NCI-H345 (cell line): ENCODE measurements at places on chromosomes 6 and 20.

DNA sequence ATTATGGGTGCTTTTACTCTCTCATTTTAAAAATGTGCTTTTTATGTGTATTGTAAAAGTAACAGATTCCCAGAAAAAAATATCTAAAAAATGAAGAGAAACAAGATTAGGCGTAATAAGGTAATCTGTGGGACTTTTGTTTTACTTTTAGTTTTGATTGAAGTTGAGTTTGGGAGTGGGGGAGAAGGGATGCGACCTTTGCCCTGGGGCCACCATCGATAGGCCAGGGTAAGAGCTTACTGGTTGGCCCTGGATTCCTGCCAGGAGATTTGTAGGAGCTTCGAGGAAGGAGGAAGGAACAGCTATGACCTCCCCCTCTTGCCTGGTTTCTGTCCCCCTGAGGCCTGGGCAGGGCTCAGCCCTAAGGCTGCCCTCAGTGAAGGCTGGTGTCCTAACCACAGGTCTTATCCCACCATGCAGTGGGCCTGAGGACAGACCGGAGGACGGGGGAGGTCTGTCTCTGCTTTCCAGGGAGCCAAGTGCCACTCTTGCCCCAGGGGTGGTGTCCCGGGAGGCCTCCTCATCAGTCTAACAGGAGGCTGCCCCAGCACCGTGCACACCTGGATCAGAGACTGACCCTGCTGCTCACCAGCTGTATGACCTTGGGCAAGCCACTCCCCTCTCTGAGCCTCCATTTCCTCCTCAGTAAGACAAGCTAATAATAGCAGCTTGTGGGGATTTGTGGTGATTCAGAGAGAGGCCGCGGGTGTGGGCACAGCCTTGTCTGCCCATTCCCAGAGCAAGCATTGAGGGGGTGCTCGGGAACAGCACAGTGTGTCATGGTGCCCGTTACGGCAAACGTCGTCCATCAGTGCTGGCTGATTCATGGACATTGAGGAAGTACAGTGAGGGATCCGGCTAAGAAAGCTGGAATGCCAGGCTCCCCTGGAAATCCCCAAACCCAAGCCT lies 21.2 kb downstream of the TGM2 start:
- DNase-seq, result no peak

DNA sequence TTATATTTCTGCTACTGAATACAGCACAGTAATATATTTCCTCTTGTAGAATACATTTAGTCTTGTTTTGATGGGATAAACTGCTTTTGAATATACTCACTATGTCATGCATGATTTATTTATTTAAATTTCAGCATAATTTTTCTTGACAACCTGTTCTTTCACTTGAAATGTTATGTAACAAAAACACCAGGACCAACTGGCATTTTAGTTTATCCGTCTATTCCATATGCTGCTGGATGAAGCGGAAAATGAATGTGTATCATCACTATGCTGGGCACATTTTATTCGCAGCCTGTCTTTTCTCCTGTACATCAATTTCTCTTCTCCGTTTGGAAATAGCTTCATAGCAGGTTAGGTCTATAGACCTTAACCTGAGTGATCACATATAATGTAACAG lies 206.8 kb upstream of the PLCB4 start:
- no peak for DNase-seq

GRCh38 chr20:6590891-6591637 lies 176.4 kb upstream of the BMP2 start:
- DNase-seq, result no peak

DNA sequence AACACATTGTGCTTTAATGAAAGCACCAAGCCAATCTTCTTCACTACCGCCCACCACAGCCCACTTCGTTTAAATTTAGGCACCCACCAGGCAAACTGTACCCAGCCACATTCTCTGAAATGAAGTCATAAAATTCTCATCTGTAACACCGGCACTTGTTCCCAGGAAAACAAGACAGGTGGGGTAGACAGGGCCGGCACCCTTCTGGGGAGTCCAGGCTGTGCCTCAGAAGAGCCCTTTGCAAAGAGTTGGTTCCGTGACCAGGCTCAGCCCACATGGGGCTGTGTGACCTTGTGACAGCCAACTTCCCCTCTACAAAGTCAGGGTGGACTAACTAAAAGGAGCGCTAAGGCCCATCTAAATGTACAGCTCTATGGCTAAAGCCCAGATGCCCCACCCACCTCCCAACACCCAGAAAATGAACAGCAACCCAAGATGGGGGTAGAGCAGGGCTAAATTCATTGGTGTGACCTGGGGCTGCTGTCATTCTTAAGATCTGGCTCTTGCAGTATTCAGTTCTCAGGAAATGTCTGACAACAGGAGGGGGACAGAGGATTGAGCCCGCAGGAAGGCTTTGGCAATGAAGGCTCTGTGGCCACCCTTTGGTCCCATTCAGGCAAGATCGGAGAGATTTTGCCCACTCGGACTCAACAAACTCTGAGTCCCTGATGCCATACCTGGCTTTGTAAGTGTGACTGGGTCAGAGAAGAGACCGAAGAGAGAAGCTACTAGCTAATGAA lies 56.7 kb downstream of the TRERF1 start:
- DNase-seq, result no peak

GRCh38 chr20:35360033-35360432 lies 51.7 kb downstream of the UQCC1 start:
- DNase-seq, result peak; percentile 24

GRCh38 chr20:62159839-62160238 lies 16.3 kb downstream of the SS18L1 start:
- no peak for DNase-seq

DNA sequence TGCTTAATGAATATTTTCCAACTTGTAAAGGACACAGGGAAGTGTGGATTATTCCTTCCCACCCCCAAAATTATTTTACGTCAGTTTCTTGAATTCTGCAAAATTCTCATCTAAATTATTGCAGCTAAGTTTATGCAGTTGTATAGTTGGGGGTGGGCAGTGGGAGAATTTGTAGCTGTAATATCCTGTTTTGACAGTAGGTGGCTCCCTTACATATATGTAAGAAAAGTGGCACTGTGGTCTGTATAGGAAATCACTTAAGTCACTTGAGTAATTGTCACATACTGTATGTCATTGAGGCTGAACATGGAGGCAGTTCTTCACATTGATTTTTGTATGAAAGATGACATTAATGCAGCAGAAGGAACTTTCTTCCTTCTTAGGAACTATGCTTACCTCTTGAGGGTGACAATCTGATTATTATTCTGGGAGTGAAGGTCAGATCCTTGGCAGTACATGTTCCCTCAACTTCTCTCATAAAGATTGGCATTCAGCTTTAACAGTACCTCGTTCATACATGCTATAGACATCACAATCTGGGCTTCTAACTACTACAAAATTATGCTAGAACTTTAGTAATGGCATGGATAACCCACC lies 14.6 kb upstream of the CFAP206 start:
- peak; percentile 60 for DNase-seq

GRCh38 chr6:82365016-82365795 lies 1.6 kb downstream of the TPBG start:
- DNase-seq, result peak; percentile 52
